Stimulated activated CD4-positive, alpha-beta T cell treated with anti-CD3 and anti-CD28 coated beads, Interleukin-15, amount 100 ng/mL, for 48 hours (primary cell): ENCODE measurements at places on chromosomes 12 and 14.

DNA sequence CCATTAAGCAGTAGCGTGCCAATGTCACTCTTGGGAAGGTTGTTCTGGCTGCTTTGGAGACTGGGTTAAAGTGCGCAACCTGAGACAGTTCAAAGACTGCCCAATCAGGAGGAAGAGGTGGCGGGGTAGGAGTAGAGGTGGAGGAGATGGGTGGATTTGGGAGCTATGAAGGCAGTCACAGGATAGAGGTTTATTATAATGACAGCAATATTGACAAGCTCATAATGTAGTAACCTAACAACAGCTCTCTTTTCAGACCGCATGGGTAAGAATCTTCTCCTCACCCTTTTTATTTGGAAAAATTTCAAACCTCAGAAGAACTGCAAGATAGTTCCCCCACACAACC is 5.3 kb upstream of the PSMD9 start:
- no peak for DNase-seq

DNA sequence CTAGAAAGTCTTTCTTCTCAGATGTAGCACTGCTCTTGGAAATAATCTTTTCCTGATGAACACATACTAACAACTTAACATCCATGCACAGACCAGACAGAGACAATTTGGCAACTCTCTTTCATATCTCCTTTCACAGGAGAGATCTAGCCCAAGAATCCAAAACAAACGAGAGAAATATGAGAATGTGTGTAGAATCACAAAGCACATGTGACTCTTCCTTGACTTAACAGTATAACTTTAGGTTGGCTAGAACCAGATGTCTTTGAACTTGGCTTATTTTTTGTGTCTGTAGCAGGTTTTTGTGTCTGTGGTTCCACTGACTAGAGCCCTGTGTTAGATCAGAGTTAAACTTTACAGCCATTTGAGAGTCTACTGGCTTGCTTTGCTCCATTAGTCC is 114.2 kb downstream of the STXBP6 start:
- no peak for DNase-seq

- no peak for DNase-seq
Measured at GRCh38 chr14:75427126-75427481, 718 bp upstream of the JDP2 start.

- peak; percentile 79 for DNase-seq
Measured at GRCh38 chr12:91877022-91877421, 268.6 kb downstream of the BTG1 start.

DNA sequence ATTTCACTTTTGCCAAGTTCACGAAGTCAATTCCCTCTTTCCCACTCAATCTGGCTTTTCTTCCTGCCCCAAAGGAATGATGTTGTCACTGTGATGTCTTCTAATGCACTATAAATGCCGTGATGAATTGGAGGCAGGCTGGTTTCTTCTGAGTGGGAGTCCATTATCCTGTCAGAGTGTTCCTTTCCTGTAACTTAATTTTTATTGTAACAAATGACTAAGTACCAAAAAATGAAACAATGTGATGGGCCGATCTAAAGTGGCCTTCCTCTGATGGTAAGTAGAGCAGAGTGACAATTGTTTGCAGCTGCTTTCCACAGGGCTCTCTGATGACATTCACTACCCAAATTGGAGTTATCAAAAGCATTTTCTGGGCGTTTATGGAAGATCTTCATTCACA is 22.2 kb downstream of the TMEM30B start:
- DNase-seq: no peak

DNA sequence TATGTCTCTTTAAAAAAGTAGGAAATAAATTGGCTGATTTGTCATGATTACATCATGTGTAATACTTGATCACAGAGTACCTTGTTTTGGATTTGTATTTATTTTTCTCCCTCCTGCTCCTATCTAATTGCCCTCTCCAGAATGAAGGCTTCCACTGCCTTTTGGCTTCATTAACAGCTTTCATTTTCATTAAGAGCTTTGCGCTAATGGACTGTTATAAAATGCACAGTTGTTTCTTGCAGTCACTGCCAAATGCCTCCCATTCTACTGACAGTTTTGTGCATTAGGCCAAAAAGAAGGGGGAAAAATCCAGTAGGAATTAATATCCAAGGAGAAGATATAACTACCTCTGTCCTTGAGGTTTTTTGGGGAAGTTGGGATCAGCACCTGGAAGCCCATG is 159.2 kb downstream of the NRXN3 start:
- DNase-seq: no peak

GRCh38 chr12:9761419-9761781 is 699 bp upstream of the CD69 start:
- DNase-seq: no peak

GRCh38 chr14:100332797-100333196 is 9.7 kb downstream of the SLC25A47 start:
- no peak for DNase-seq

- DNase-seq: no peak
Measured at GRCh38 chr12:26017484-26018211, 59.2 kb downstream of the RASSF8 start.

GRCh38 chr12:4024701-4025100 is 151.5 kb upstream of the PARP11 start:
- no peak for DNase-seq

DNA sequence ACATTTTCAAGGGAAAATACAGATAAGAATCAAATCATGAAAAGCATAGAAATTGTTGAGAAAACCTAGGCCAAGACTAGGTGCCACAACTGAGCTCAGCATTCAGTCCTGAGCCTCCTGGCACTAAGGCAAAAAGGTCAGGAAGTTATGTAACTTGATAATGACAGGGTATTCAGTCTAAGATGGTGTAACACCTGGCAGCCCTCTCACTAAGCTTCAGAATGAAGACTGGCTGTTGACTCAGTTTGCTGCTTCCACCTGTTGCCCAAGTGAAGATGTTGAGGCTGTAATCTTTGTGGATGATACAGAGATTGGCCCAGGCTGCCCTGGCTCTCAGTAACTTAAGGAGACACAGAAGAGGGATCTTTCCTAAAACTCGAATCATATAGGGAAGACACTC is 19.6 kb downstream of the PROX2 start:
- no peak for DNase-seq

- no peak for DNase-seq
Measured at GRCh38 chr12:127389923-127390322, 877.0 kb upstream of the TMEM132C start.

- DNase-seq: no peak
Measured at GRCh38 chr14:105492971-105493871, 2.2 kb downstream of the TEDC1 start.

GRCh38 chr12:32437095-32437515 is 37.7 kb downstream of the FGD4 start:
- DNase-seq: no peak

GRCh38 chr12:119803381-119803791 is 73.7 kb downstream of the CIT start:
- no peak for DNase-seq

DNA sequence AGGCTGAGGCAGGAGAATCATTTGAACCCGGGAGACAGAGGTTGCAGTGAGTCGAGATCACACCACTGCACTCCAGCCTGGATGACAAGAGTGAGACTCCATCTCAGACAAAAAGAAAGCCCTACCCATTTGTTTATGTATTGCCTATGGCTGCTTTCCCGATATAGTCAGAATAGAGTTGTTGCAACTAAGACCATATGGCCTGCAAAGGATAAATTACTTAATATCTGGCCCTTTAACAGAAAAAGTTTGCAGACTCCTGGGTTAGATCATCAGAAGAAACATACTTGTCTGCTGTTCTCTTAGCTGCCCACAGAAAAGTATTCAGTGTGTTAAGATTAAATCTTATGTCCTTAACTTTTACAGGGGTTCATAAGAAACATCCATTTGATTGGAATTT is 122.4 kb upstream of the VASH1 start:
- no peak for DNase-seq

- no peak for DNase-seq
Measured at GRCh38 chr12:13075118-13075480, 28.4 kb downstream of the GSG1 start.

DNA sequence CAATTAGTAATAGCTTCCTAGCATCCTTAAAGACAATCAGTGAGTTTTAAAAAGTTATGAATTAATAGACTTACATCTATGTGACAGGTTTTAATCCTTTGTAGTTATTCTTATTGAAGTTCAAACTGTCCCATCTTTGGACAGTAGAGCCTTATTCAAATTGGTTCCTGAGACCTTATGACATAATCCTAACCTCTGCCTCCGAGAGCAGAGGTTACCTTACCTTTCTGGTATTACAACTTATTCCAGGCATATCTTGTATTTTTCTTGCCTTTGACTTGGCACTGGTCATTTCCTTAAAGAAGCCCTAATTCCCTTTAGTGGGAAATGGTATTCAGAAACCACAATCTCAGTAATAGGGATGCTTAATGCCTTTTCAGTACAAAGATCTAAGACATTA is 21.8 kb downstream of the BTBD7 start:
- DNase-seq: no peak

GRCh38 chr12:110948041-110948440 is 27.7 kb upstream of the MYL2 start:
- no peak for DNase-seq

- DNase-seq: peak; percentile 82
Measured at GRCh38 chr12:56193025-56193578, 3.8 kb upstream of the SMARCC2 start.

DNA sequence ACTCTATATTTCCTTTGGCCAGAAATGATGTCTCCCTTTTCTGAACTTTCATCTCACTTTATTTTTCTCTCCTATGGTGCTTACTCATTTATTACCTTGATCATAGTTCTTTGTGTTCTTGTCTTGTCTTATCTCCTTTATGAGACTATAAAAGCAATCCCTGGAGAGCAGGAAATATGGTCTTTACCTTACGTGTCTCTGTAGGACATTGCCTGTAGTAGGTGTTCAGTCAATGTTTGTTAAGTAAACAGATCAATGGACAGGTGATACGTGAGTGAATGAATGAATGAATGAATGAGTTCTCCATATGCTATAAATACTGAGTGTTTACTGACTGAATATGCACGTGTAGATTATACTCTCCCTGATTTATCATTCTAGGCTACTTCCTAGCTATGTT is 193.7 kb upstream of the HMGA2 start:
- no peak for DNase-seq

DNA sequence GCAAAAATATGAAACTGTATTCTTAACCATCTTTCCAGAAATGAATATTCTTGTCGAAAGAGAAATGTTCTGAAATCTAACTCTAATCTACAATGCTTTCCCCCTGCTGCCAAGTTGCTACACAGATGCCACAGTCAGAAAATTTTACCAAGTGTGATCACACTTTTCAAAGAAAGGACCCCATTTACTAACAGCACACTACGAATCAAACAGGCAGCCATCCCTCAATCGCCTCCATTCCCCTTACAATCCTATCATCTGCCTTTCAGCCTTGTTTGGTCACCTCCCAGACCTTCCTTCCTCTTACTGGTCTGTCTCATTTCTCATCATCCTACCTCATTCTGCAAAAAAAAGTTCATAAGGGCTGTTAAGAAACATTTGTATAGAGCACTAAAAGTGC is 190.1 kb downstream of the MED13L start:
- DNase-seq: no peak

GRCh38 chr12:80939231-80939950 is 1.7 kb upstream of the LIN7A start:
- no peak for DNase-seq

DNA sequence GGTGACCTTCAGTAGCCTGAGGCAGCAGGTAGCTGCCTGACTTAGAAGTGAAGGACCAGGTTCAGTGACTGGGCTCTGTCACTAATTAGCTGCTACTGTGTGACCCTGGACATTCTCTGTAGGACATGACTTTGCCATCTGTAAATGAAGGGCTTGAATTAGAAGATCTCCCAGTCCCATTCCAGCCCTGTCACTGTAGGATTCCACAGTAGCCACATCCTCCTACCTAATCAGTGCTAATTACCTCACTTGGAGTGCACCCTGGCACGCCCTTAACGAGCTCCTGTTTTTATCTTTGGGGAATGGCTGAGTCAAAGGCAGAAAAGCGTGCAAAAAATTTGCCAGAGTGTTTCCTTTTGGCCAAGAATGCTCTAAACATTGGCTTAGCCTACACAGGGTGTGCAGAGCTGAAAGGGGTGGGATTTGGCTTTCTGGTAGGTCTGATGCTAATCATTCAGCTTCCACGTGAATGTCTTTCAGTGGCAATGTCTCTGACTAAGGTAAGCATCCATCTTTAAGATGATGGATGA is 6.8 kb downstream of the NTF3 start:
- DNase-seq: no peak

GRCh38 chr12:97005646-97006045 is 98.6 kb downstream of the NEDD1 start:
- no peak for DNase-seq

DNA sequence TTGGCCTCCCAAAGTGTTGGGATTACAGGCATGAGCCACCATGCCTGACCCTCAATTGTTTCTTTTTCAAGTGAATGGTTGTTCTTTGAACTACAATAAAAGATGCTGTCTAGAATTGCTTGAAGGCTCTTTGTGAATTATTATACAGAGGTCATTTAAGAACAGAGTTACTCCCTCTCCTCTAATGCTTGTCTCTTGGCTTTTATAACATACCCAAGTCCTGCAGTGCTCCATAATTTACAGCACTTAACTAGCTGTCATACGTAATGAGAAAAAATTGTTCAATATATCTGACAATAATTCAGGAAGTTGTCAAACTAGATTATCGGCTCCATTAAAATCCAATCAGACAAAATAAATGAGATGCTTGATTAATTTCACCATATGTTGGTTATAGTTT is 823.0 kb upstream of the ATXN7L3B start:
- no peak for DNase-seq

DNA sequence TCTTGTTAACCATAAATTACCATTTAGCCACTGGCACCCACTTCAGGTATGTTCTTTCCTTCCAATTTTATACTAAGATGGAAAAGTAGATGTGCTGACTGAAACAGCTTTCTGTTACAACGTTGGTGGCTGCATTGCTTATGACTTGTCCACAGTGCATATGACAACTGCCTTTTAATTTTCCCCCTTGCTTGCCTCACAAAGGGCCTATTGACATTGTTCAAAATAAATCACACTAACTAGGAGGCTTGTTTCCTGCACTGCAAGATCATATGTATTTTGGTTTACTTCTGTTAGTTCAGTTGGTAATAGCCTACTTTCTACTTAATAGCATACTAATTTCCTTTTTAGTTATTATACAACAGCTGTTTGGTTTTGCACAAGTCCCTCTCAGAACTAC is 55.4 kb downstream of the SCAF11 start:
- no peak for DNase-seq

DNA sequence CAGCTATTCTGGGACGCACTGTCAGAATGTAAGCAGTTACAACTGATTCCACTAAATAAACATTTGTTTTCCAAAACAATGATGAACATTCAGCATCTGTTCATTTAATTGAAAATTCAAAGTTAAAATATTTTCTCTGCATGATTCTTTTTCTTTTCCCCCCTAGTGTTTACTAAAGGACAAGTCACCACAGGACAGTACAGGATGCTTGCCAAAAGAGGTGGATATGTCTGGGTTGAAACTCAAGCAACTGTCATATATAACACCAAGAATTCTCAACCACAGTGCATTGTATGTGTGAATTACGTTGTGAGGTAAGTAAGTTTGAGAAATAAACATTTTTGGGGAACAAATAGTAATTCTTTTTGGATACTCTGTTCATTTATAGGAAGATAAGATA is 28.2 kb upstream of the SNAPC1 start:
- DNase-seq: no peak
